ENCODE measurements at places on chromosomes 2 and 18.
A peak's percentile ranks its signal among the peaks of the same experiment; 100 is the strongest.

GRCh38 chr2:76749858-76750257 is 772.3 kb downstream of the LRRTM4 start:
- DNase-seq = no peak

- no peak for DNase-seq
These were observed 987.2 kb upstream of the CELF4 start for GRCh38 chr18:38552732-38553321.

DNA sequence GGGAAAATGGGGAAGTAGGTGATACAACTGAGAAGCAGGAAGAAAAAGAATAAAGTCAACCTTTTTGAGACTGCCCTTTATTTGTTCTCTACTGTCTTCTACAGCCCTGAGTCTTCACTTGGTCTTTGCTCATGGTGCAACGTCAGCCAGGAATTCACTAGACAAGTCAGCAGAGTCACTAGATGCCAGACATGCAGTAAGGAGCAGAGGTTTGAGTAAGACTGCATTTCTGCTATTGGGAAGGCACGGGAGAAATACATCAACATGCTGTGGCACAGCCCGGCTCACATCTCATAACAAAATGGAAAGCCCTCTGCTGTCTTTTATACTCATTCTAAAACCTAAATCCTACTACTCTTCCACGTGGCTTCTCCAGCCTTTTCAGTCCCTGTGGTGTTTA is 67.1 kb downstream of the PRELID3A start:
- no peak for DNase-seq

DNA sequence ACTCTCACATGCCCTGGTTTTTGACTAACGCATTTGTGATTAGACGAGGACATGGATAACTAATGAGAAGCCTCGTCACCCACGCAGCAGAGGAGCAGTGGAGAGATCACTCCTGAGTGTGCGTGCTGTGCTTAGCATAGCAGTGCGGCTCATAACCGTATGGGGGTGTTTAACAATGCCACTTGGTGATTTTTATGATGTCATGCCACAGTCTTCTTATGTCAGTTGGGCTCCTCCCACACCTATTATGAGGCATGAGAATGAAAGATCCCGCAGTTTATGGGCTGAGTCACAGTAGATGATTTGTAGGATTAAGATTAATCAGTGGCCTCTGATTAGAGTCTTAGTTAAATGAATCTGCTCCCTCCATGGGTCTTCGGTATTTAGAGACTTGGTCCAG is 2.5 kb upstream of the SMIM21 start:
- no peak for DNase-seq

DNA sequence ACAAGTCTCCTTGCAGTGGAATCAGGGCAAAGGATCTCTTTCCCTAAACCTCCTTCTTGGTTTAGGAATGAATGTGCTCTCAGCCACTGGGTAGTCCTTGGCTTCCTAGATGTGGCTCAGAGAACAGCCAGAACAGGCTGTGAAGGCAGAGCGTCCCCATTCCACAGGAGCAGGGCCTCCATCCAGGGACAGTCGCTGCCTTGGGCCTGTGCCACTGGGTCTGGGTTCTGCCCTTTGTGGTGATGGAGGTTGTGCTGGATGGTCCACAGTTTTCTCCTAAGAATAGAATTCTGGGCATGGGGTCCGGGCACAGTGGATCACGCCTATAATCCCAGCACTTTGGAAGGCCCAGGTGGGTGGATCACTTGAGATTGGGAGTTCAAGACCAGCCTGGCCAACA is 516.5 kb upstream of the RAB6C start:
- no peak for DNase-seq

GRCh38 chr18:49052891-49053644 is 102.3 kb upstream of the SMAD7 start:
- no peak for DNase-seq

DNA sequence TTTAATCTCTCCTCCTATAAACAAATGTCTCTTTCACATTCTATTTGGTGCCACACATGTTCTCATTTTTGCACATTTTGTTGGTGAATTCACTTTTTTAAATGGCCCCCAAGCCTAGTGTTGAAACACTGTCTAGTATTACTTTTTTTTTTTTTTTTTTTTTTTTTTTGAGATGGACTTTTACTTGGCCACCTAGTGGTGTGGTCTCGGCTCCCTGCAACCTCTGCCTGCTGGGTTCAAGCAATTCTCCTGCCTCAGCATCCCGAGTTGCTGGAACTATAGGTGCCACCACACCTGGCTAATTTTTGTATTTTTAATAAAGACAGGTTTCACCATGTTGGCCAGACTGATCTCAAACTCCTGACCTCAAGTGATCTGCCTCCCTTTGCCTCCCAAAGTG is 273.8 kb upstream of the SLC14A2 start:
- no peak for DNase-seq

DNA sequence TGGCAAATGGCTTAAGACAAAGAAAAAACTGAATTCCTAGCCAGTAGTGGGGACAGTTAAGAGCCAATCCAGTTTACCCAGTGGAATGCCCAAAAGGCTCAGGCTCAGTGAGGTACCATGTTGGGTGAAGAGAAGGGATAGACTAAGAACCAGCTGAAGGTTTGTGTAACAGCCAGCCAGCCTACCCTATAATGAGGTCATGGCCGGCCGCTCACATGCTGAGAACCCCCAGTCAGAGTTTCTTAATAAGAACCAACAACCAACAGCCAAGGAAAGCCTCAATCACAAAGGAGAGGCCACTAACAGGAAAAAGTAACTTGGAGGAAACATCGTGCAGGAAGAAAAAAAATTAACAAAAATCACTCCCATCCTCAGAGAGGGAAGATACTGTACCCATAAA is 25.4 kb upstream of the DUSP2 start:
- DNase-seq = no peak

DNA sequence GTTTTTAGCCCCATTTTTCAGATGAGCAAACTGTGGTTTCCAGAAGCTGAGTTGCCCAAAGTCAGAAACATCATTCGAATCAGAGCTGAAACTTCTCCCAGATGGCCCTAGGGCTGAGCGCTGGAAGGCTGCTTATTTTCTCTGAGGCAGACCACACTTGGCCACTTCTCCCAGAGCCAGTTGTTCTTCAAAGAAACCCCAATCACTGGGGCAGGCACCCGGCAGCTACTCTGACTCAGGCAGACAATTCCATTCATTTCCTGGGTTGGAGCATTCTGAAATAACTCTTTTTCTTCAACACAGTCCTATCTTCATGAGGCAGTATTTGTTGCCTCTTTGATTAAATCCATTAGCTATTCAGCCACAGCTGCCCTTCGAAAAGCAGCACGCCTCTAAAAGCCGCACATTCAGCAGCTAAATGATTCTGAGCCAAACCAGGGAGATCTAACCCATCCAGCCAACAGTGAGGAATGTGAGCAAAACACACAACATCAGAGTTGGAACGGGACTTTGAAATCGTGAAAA is 40.9 kb downstream of the LRATD1 start:
- DNase-seq = peak; percentile 0

DNA sequence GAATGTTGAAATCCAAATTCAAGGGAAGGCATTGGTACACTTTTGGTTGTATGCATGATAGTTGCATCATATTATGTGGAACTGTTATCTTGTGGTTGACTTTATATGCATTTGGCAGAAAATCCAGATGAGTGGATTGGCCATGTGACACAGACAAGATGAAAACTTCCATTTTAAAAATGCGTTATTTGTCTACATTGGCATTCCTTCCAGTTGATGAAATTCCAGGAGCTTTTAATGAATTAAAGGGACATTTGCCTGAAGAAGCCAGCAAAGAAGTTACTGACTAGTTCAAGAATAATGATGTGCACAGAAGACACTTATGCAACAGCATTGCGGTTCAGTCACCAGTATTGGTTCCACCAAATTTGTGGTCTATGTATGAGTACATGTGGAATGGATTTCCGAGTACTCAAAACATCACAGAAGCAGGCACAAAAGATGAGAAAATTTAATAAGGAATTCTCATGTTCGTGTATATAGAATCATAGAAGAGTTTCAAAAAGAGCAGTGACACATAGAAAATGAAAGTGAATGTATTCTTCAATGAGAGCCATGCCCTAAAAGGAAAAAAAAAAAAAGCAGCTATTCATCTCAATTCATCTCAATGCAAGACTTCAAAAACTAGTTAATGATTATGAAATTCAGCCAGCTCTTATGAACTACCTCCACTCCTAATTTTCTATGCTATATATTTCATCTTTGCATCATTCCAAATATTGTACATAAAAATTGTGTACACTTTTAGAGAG is 232.1 kb downstream of the RBM43 start:
- DNase-seq = peak; percentile 36

- no peak for DNase-seq
These were observed 29.6 kb upstream of the IL1R1 start for GRCh38 chr2:102112692-102113665.

All from left lung (tissue), 14 donors.